ENCODE measurements at places on chromosomes 5 and 9.

GRCh38 chr5:78993165-78993564 lies 8.1 kb upstream of the ARSB start:
- no peak for DNase-seq

DNA sequence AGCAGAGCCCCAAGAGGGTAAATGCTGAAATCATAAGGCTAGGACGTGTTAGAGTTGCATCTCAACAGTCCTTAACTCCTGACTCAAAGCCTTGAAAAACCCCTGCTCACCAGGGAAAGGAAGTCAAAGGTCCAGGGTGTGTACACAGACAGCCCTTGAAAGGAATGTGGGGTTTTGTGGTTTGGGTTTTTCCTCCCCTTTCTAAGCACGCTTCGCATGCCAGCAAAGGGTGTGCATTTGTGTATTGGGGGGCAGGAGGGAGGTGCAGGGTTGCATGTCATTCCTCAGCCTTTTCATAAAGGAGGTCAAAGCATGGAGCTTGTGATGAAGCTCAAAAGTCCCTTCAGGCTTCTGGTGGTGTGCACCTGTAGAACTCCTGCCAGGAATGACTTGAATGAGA lies 17.3 kb upstream of the XPA start:
- no peak for DNase-seq

DNA sequence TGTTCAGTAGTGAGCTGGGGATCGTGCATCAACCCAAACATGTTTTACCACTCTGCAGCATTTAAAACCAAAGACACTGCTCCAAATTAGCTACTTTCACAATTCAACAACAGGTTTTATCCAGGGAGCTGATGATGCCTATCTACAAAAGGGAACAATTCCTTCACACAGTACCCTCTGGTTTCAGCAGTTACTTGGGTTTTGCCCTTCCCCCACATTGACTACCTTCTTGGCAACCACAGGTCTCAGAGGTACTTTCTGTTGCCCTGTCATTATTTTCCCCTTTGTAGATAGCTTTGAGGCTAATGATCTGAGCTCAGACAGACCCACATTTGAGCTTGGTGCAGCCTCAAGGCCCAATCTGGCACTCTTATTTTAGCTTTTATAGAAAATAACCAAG lies 96.1 kb downstream of the WDR41 start:
- no peak for DNase-seq

- no peak for DNase-seq
These were observed 74.6 kb upstream of the HSPA9 start for GRCh38 chr5:138649775-138650174.

GRCh38 chr5:37519807-37520206 lies 140.7 kb downstream of the WDR70 start:
- DNase-seq: no peak

DNA sequence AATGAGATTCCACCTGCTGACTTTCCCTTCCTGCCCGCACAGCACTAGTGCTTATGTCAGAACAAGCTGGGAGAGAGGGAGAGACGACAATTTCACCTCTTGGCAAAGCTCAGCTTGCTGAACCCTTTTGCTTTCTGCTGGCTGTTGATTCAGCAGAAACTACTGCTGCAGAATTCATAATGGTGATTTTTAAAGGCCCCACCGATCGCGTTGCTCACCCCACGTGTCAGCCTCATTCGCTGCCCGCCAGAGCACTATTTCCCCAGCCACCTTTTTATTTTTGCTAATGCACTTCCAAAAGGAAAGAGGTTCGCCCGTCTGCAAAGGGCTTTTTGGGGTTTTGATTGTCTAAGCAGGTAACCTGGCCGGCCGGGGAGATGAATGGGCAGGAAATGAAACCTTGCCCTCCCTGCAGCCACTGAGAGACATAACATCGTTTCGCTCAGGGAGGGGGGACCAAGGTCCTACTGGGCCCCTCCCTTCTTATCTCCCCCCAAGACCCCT lies 1.3 kb downstream of the PPP2R2B start:
- DNase-seq: no peak

DNA sequence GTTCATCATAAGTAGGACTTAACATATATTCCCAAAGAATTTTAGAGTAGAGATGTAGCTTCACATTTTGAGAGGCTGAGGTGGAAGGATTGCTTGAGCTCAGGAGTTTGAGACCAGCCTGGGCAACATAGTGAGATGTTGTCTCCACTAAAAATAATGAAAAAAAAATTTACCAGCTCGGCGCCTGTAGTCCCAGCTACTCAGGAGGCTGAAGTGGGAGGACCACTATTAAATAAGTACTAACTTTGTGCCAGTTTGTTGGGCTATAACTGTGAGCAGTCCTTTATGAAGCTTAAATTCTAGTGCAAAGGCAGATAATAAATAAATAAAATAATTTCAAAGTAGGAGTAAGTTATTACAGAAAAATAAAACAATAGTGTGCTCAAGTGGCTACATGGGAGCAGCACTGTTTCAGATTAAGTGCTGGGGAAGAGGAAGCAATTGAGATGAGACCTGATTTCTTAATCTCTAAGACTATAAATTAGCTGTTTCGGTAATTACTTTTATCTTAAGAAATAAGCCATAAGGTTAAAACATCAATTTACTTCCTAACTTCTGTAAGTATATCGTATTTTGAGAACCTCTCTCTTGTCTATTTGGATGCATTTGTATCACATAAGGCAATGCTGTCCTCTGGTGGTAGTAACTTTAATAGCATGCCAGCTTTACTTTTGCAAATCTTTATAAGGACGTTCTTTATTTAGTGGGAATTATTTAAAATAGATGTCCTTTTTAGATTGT lies 98.9 kb downstream of the CSNK1G3 start:
- no peak for DNase-seq

DNA sequence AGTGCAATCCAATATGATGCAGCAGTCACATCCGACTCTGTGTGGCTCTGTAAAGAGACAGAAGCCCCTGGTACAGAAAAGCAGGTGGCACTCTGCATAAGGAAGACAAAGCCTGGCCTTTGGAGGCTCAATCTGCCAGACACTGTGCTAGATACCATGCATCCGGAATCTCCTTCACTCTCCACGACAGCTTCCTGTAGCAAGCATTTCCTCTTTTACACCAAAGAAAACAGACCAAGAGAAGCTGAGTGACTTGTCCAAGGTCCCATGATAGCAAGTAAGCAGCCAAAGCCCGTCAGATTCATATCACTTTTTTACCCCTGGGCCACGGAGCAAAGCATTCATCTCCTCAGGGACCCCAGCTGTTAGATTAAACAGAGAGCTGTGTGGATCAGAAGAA lies 64.2 kb upstream of the SMIM23 start:
- DNase-seq: no peak

- no peak for DNase-seq
These were observed 6.2 kb upstream of the CPEB4 start for GRCh38 chr5:173881811-173882575.
